Right renal cortex interstitium (tissue), 3 donors: ENCODE measurements at places on chromosomes 1 and 21. TPM values are rescaled to one million over a fixed set of nuclear protein-coding genes. Genes with fewer than 3 reads are reported as not detected.

DNA sequence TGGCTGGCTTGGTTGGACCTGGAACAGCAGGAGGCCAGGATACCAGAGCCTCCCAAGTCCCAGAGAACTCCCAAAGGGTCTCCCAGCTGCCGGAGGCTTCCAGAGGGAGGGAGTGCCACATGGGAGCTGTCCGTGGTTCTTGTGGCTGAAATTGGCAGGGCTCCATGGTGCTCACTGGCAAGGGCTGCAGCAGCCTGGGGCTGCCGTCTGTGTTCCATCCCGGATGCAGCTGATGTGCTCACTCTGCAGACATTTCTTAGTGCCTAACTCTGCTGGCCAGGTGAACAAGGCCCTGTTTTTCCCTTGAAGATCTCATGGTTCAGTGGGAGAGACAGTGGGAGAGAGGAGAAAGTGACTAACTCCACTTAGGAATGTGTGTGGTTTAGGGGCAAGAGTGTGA, 261.1 kb downstream of the CAMTA1 start:
- peak; percentile 33 for DNase-seq

- no peak for DNase-seq
These were observed 257.2 kb downstream of the TTLL7 start for GRCh38 chr1:83741770-83742169.

The RGS4 gene
- 13.5 TPM for polyA plus RNA-seq

The SYDE2 gene
- polyA plus RNA-seq, result 9.2 TPM

- DNase-seq, result no peak
These were observed 11.8 kb downstream of the UBIAD1 start for GRCh38 chr1:11284784-11285183.

The SPRR4 gene
- not detected for polyA plus RNA-seq

DNA sequence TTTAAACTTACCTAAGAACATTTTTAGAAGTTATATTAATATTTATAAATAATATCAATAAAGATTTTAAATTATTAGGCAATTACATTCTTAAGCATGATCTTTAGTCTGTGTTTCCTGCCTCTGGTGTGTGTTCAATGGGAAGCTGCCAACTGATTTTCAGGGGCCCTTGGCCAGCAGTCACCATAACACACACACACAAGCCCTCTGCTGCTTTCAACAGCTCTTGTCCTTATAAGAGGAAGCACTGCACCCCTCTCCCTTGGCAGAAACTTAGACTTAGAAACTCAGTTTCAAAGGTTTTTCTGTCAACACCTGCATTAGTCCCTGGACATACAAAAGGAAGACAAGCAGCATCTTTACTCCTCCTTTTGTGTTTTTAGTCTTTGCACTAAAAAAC, 81.4 kb downstream of the VAV3 start:
- DNase-seq, result no peak

DNA sequence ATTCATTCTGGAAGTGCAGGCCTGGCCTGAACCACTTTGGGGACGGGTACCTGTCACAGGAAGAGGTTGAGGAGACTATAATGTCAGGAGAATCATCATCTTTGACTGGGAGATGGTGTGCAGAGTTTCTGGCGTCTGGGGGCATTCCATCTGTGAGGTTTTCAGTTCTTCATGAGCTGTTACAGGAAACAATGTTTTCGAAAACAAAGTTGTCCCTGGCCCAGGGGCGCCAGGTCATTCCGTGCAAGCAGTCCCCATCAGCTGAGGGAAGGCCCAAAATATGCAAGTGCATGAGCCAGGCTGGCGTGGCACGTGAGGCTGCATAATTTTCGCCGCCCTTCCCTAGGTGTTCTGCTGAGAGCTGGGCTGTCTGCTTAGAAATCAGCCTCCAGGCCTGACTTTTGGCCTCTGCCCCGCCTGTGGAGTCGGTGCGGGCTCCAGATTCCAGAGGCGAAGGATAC, 68.4 kb upstream of the ATP5PO start:
- DNase-seq, result no peak

The OR10Z1 gene
- polyA plus RNA-seq, result 0.01 TPM

The NLRP3 gene
- 0.90 TPM for polyA plus RNA-seq

The SLC44A5 gene
- 10.3 TPM for polyA plus RNA-seq

DNA sequence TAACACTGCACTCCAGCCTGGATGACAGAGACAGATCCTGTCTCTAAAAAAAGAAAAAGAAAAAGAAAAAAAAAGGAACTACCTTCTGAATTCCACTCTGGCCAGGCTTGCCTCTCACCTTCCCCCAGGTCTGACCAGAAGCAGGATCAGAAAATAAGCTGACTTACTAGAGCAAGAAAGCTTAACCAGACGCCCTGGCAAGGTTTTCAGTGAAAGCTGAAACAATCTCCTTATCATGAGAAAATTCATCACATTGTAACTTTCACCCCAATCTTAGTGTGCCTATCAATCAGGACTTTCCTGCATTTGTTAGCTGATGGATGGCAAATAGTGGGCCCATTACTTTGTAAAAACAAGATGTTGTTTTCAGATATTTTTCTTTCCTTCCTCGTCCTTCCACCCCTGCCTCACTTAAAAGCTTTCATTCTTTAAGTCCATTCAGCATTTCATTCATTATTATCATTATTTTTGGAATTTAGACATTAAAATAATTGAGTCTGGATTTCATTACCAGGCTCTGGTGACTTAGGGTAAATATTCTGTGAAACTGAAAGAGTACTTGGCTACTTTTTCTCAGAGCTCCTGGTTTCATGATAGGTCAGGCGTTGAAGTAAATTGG, 96.5 kb upstream of the CD34 start:
- DNase-seq, result no peak

The FNDC10 gene
- polyA plus RNA-seq, result 2.5 TPM

The ADORA1 gene
- 8.0 TPM for polyA plus RNA-seq

DNA sequence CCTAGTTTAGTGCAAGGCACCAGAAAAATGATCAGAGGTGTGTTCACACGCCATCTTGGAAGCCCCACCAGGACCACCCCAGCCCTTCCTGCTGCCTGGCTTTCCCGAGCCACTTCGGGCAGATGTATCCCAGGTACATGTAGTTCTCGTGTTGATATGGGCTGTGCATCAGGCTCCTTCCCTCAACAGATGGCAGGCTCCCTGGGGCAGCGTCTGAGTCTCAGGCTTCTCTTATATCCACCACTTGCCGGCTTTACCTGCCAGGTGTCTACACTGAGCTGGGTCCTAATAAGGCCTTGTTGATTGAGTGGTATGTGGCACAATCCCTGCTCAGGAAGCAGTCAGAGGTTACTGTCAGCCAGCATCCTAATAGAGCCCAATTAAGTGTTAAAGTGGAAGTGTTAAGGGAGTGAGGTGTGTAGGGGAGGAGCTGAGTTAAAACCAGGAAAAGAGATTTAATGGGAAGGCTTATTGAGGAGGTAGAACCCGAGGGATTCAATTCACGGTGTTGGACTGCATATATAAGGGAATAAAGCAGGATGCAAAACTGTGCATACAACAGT, 8.5 kb downstream of the GPA33 start:
- DNase-seq, result no peak

DNA sequence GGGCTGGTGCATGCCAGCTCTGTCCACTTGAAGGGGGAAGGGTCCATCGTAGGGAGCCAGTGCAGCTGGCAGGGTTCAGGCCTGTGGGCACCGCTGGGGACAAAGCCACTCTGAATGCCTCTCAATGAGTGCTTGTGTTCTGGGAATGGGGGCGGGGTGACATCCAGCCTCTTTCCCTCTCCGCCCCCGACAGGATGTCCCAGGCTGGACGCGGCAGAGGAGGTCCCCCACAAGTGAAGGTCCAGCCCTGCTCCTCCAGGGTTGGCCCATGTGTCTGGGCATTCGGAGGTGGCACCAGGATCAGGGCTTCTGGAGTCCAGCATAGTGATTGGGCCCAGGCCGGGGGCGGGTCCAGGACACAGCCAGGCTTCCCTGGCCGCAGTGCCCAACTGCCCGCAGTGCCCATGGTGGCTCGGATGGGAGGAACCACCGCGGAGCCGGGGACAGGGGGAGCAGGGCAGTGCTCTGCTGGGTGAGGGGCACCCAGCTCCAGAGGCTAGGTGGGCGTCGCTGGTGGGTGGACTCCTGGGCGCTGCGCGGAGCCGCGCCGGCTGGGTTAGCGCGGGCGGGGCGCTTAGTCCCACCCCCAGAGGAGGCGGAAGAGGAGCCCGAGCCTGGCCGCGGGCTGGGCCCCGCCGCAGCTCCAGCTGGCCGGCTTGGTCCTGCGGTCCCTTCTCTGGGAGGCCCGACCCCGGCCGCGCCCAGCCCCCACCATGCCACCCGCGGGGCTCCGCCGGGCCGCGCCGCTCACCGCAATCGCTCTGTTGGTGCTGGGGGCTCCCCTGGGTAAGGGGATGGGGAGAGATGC, at the start of gene SHISA4:
TSS of gene SHISA4 (plus strand) at position 617 of the 808 bp plus-strand sequence. CDS start at position 714, 97 bp downstream.
- DNase-seq, result peak; percentile 56

- DNase-seq, result no peak
These were observed 687 bp upstream of the SEMA6C start for GRCh38 chr1:151147132-151147503.

GRCh38 chr1:154849645-154850131, 20.4 kb downstream of the KCNN3 start:
- no peak for DNase-seq

GRCh38 chr1:221601166-221601565, 140.7 kb downstream of the DUSP10 start:
- no peak for DNase-seq

DNA sequence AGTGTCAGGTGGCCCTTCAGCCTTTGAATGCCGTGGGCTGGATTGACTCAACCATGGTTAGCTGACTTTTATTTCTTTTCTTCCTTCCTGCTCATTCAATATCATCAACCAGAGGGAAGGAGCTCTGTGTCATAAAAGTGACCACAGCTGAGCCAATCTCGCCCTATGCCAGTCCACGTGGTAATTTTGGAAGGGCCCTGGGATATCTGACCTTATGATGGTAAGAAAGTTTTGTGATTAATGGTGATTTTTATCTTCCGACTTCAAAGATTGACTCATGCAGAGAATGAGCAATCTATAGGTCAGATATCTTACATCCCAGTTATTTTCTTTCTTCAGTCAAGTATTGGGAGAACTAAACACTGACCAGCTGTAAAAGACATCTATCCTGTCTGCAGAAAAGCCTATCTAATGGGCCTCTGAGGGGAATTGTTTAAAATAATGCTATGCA, 170.3 kb downstream of the ZC3H11B start:
- DNase-seq, result no peak

GRCh38 chr1:156095906-156096508, 13.7 kb upstream of the MEX3A start:
- DNase-seq, result no peak

DNA sequence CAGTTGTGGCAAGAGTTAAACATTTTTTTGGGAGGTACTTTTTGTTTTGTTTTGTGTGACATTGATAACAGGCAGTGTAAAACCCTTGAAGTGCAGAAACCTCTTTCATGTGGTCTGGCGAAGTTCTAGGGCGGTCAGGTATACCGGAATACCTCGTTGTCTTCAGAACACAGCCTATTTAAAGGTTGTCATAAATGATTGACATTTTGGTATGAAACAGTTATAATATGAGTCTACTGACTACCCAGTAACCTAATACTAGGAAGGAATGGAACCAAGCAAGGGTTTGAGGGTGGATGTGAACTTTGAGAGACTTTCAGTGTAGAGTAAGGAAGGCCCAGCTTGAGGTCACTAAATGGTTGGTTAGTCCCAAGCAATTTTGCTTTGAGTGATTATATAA, 40.5 kb downstream of the PATJ start:
- no peak for DNase-seq

DNA sequence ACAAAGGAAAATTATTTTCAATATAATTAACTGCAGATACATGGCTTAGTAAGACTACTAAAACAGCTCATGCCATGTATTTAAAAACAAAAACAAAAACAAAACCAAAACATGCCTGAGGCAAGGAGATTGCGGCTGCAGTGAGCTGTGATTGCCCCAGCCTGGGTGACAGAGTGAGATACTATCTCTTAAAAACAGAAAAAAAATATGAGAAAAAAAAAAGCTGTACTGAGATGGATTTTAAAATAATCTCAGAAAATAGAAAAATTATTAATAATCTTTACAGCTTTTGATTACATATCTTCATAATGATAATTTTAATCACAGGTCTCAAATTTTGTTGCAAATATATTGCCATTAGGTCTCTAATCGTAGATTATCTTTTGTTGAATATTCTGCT, 24.0 kb upstream of the LIN9 start:
- DNase-seq, result no peak

The IL24 gene
- 0.35 TPM for polyA plus RNA-seq

- no peak for DNase-seq
These were observed 470 bp downstream of the HSD11B1 start for GRCh38 chr1:209705033-209705598.
